ENCODE measurements at places on chromosomes 5 and 9.

DNA sequence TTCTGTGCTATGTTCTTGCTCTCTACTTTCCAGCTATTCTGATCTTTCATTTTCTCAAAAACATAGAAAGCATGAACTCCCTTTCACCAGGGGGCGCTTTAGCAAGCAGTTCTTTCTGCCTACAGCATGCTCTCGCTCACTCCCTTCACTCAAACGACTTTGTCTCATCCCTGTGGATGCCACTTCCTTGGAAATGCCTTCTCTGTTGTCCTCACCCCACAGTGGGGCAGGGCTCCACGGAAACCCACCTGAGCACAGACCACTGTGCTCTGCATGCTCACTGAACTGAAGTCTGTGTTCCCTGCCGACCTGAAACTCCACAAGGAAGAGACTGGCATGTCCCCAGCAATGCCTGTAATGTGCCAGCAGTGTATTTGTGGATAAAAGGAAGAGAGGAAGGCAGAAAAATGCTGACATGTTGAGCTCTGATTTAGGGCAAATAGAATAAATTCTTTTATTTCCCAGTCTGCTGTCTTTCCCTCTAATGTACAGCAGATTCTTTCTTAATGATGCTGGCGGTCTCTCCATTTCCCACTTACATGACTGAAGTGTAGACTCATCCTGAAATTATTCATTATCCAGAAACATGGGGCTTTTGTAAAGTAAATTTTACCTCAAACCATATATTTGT is 4.9 kb upstream of the ROR2 start:
- DNase-seq: peak; percentile 68

DNA sequence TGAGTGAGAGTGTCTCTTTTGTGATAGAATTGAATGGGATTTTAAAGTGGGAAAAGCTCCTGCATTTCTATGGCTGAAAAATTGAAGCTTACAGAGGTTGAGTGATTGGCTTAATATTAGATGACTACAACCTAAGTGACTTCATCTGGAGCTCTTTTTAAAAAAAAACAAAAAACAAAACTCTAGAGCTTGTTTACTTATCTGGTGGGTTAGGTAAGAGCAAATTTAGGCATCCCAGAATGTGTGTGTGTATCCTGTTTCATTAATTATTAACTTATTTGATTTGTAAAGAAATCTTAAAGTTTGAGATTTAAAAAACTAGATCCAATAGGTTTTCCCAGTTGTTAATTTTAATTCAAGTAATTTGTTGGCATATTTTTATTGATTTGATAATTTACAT is 60.1 kb downstream of the SCAMP1 start:
- no peak for DNase-seq

GRCh38 chr5:18465833-18466681 is 831.8 kb downstream of the TAF11L14 start:
- DNase-seq: peak; percentile 51

- DNase-seq: no peak
These were observed 21.6 kb downstream of the HMGXB3 start for GRCh38 chr5:150022158-150022531.

DNA sequence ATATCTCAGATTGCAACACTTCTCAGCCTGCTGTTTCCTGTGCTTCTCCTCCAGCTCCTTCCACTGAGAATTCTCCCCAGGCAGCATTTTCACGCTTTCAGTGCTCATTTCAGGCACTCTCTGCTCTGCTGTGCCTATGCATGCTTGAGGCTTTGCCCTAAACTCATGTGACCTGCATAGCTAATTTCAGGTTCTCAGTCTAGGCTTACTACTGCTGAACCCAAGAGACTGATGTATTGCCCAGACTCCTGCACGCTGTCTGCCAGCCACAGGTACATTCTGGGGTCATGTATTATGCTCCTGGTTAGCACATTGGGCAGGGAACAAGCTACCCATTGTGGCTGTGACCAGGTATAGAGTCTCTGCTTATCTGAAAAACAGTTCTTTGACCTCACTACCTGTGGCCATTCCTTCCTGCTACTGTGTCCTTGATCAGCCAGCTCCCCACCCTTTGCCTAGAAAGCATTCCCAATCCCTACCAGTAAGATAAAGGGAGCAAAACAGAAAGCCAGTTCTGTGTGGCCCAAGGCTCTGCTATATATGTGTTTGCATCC is 34.7 kb downstream of the PIP5K1B start:
- DNase-seq: no peak

GRCh38 chr9:91421128-91421765 is 2.4 kb downstream of the NFIL3 start:
- peak; percentile 87 for DNase-seq

GRCh38 chr9:88641456-88642240 is 106.7 kb downstream of the NXNL2 start:
- no peak for DNase-seq

GRCh38 chr5:178143901-178144300 is 9.8 kb downstream of the NHP2 start:
- DNase-seq: no peak

GRCh38 chr9:121767171-121767769 is 115.8 kb downstream of the DAB2IP start:
- DNase-seq: no peak

- DNase-seq: no peak
These were observed 6.3 kb upstream of the IL3 start for GRCh38 chr5:132054031-132054696.

- DNase-seq: no peak
These were observed 122.4 kb downstream of the TRIO start for GRCh38 chr5:14265570-14265969.

- DNase-seq: no peak
These were observed 210.9 kb downstream of the AOPEP start for GRCh38 chr9:94937214-94937903.

- DNase-seq: no peak
These were observed 3.0 kb downstream of the IL17B start for GRCh38 chr5:149376104-149376503.

GRCh38 chr5:84436866-84437265 is 52.2 kb upstream of the EDIL3 start:
- DNase-seq: no peak

DNA sequence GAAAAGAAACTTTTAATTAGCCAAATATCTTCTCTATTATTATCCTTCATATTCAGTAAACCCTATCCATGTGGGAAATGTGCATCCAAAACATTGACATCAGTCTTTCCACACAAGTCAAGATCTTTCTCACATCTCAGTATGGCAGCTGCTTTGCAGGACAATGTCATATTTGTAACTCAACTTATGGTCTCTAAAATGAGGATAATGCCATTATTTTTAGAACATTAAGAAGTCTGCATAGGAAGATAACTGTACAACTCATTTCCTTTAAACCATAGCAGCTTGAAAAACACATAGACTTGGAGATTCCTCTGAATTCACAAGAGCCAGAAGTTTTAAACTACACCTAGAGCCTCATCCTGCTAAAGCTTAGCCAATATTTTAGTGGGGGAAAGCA is 43.7 kb downstream of the MCTP1 start:
- no peak for DNase-seq

All from SK-N-SH (cell line).